ENCODE measurements at places on chromosomes 12 and 14.

- no peak for DNase-seq
Measured at GRCh38 chr12:108806921-108807320, 50.5 kb downstream of the SSH1 start.

DNA sequence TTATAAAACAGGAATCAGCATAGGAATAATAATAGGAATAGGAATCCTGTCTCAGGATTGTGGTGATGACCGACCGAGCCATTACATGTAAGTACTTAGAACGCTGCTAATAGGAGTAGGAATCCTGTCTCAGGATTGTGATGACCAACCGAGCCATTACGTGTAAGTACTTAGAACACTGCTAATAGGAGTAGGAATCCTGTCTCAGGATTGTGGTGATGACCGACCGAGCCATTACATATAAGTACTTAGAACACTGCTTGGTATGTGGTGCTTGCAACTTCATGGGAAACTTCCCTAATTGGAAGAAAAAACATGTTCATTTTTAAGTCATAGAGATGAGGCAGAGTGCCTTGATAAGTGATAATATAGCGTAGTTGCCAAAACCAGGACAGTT lies 30.0 kb downstream of the ELK3 start:
- DNase-seq = no peak

GRCh38 chr14:84399296-84399910 lies 1130.5 kb upstream of the FLRT2 start:
- DNase-seq = no peak

- no peak for DNase-seq
Measured at GRCh38 chr12:126117502-126117901, 1052.3 kb downstream of the AACS start.

- peak; percentile 80 for DNase-seq
Measured at GRCh38 chr12:115096588-115097397, 412.8 kb upstream of the TBX3 start.

GRCh38 chr14:28671425-28671824 lies 95.2 kb upstream of the FOXG1 start:
- no peak for DNase-seq

DNA sequence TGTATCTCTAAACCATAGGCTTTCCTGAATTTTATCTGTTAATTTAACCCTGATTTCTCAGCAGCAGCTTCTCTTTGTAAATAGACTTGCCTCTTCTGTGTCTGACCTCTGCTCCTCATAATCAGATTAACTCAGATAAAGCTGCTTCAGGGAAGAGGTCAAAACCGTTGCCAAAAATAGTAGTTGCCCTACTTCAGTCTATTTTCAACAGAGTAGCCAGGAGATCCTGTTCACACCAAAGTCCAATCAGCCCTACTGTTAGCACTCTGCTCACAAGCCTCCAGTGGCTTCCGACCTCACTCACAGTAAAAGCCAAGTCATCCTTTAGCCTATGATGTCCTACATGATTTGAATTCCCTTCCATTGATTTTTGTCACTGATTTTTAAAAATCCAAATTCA lies 258.4 kb downstream of the PPFIA2 start:
- DNase-seq = no peak

GRCh38 chr12:95143621-95144205 lies 70.3 kb upstream of the NR2C1 start:
- peak; percentile 46 for DNase-seq

Data from AG10803 (cell line).